ENCODE measurements at places on chromosomes 7 and 10.

GRCh38 chr10:22618078-22618785 is 96.1 kb downstream of the PIP4K2A start:
- DNase-seq = no peak

DNA sequence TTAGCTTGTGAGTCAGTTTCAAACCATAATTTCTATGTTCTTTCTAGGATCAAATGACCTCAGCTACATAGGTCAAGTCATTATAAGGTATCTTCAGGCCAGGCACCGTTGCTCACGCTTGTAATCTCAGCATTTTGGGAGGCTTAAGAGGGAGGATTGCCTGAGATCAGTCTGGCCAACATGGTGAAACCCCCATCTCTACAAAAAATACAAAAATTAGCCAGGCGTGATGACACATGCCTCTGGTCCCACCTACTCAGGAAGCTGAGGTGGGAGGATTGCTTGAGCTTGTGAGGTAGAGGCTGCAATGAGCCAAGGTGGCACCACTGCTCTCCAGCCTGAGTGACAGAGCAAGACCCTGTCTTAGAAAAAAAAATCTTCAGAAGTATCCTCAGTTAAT is 362.3 kb downstream of the GATA3 start:
- no peak for DNase-seq

DNA sequence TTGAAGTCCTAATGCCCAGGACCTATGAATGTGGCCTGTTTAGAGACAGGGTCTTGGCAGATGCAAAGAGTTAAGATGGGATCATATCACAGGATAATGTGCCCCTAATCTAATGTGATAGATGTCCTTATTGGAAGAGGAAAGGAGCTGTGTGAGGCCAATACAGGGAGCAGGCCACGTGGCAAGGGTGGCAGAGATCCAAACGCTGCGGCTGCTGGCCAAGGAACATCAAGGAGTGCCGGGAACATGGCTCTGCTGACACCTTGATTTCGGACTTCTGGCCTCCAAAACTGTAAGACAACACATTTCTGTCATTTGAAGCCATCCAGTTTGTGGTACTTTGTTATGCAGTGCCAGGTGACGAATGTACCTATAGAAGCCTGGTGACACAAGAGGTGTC is 37.7 kb upstream of the EZH2 start:
- DNase-seq = no peak

DNA sequence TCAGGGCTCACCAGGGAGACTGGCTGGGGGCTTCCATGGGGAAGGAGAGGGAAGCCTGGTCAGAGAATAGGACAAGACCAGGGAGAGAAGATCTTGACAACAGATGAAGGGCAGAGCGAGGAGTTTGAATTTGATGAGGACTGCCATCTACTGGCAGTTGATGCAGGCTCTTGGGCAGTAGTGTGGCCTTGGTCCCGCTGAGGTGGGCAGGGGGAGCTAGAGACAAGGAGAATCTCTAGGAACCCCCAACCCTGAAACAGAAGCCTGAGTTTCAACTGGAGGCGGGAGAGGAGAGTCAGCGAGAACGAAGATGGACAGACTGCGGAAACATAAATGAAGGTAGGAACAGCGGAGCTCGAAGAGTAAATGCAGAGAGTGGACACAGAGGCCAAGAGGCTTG is 81.0 kb downstream of the PPP1R3C start:
- peak; percentile 1 for DNase-seq

- no peak for DNase-seq
Observed at GRCh38 chr7:47327698-47328391, 254.1 kb downstream of the TNS3 start.

- DNase-seq = no peak
Observed at GRCh38 chr7:1114088-1114487, 26.2 kb downstream of the GPER1 start.
